Activated CD4-positive, alpha-beta T cell treated with anti-CD3 and anti-CD28 coated beads for 36 hours (primary cell): ENCODE measurements at places on chromosomes 4 and X.

- H3K36me3 ChIP-seq: peaks cover 13% of the 10 kb centered on the region
- H3K27ac ChIP-seq: peak overlapping the region; percentile 91
- peak overlapping the region; percentile 12 for H3K4me3 ChIP-seq
- no peaks in the 10 kb centered on the region for H3K27me3 ChIP-seq
Observed at GRCh38 chrX:120697053-120697452, 67.2 kb upstream of the C1GALT1C1 start.

DNA sequence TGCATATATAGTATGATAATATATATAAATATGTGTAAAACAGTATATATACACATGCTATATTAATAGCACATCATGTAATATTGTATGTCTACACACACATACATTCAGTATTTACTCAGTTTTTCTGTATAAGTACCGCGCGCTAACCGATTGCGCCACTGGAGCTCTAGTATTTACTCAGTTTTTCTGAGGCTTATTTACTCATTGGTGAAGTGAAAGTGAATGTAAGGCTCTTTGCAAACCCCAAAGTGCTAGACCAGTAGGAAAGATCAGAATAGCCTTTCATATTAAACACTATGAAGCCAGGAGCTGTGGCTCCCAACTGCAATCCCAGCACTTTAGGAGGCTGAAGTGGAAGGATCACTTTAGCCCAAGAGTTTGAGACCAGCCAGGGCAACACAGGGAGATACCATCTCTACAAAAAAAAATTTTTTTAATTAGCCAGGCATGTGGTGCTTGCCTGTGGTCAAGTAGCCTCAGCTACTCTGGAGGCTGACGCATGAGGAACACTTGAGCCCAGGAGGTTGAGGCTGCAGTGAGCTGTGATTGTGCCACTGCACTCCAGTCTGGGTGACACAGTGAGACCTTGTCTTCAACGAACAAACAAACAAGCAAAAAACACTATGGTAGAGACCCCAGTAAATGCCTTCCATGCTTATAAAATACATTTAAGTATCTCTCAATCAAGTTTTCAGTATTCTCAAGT lies 125.8 kb downstream of the KIT start:
- peaks cover 4% of the 10 kb centered on the region for H3K4me1 ChIP-seq
- no peak for DNase-seq
- H3K36me3 ChIP-seq: no peaks in the 10 kb centered on the region
- H3K27ac ChIP-seq: no peak overlapping the region
- no peaks in the 10 kb centered on the region for H3K27me3 ChIP-seq

DNA sequence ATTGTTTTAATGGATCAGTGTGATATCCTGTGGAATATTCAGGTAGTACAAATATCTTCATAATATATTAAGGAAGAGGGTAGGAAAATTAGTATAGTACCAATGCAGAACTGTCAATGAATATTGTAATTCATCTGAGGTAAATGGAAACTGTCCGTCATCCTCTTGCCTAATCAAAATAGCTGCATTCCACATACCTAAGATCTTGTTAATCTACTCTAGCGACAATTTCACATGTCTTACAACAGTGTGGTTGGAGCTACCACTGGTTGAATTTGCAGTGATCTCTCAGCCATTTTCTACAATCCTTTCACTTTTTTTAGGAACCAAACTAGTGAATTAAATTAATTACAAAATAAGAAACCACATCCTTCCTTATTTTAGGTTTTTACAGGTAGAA lies 117.5 kb downstream of the PCDH18 start:
- H3K4me1 ChIP-seq: no peaks in the 10 kb centered on the region
- no peaks in the 10 kb centered on the region for H3K36me3 ChIP-seq
- H3K4me3 ChIP-seq: no peak overlapping the region
- H3K27me3 ChIP-seq: no peaks in the 10 kb centered on the region
- no peak overlapping the region for H3K27ac ChIP-seq
- no peak for DNase-seq

- no peak for DNase-seq
- no peak overlapping the region for H3K27ac ChIP-seq
- H3K4me1 ChIP-seq: peaks cover 20% of the 10 kb centered on the region
- no peaks in the 10 kb centered on the region for H3K36me3 ChIP-seq
- H3K4me3 ChIP-seq: no peak overlapping the region
Observed at GRCh38 chr4:168857546-168858314, 152.3 kb downstream of the CBR4 start.
